ENCODE measurements at places on chromosomes 6 and 20. TPM values are rescaled to one million over a fixed set of nuclear protein-coding genes. Genes with fewer than 3 reads are reported as not detected.

- DNase-seq, result no peak
Measured at GRCh38 chr6:84218091-84218490, 9.4 kb downstream of the CEP162 start.

DNA sequence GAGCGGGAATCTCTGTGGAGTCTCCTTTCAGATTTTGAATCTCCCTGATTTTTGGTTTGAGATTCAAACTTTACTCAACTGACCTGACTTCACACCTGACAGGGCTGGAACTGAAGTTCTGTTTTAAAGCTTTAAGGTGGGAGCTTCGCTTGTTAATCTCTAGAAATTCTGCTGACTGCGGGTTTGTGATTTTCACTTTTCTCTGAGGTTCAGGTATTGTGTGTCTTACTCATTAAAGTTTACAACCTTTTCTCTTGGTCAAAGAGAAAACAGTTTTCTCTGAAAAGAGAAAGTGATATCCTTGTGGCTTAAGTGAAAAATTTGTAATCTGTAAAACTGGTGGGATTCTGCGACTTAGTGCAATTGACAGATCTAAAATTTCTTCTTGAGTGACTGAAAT, 20.7 kb upstream of the IGF2R start:
- no peak for DNase-seq

- no peak for DNase-seq
Measured at GRCh38 chr6:154318721-154319120, 37.9 kb downstream of the IPCEF1 start.

GRCh38 chr6:48377115-48377514, 266.1 kb upstream of the PTCHD4 start:
- no peak for DNase-seq

DNA sequence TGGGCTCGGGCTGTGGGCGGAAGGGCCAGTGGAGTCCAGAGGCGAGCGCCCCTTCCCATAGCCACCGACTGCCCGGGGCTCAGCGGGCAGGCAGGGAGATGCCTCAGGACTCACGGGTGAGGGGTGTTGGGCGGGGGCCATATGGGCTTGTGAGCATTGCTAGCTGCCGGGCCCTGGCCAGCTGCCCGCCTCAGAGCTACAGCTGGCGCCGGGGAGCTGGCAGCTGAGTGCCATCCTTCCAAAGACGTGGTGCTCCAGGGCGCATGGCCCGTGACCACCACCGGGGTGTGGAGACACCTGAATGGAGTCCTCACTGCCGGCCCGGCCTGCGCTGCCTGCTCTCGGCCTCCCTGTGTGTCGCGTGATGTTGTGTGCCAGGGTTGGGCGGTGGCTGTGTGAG, 10.6 kb upstream of the RBBP8NL start:
- DNase-seq, result no peak

DNA sequence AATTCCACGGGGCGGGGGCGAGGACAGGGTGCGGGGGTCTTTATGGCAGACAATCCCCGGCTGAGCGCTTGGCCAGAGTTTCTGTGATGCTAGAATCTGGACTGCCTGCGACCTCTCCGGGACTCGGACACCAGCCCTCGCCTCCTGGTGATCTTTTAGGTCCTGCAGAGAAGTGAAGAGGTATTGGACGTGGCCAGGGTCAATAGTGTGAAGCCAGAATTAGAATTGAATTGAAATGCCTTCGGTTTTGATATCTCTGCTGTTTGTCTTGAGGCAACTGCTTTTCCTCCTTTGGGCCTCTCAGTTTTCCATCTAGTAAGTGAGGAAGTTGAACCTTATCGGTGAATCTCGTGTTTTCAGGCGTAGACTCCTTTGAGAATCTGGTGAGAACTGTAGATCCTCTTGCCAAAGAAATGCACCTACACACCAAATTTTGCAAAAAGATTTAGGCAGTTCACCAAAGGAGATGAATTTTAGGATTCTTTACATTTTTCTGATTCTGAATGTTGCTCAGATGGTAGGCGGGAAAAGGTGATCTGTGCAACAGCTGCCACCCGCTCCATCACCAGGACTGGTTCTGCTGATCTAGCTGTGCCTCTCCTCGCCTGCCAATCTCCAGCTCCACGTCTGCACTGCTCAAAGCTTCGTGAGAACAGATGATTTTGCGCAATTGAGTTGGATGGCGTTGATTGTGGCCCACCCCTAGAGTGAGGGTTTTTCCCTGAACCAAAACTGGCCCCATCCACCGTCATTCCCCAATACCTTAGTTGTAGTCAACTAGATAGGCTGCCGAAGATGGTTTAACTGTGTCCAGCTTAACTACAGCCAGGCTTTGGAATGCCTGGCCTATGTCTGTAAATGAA, 837 bp upstream of the OSER1 start:
- DNase-seq, result no peak

Gene HMGA1
- 35.5 TPM for total RNA-seq

Gene GSTA3
- total RNA-seq, result not detected

Gene SMPDL3A
- 4.7 TPM for total RNA-seq

Gene CNKSR3
- total RNA-seq, result 21.1 TPM

Gene SLC22A16
- 0.20 TPM for total RNA-seq

Gene SCGN
- 4.1 TPM for total RNA-seq

Gene HSPA1A
- 167 TPM for total RNA-seq
